ENCODE measurements at places on chromosomes 12 and 14.

DNA sequence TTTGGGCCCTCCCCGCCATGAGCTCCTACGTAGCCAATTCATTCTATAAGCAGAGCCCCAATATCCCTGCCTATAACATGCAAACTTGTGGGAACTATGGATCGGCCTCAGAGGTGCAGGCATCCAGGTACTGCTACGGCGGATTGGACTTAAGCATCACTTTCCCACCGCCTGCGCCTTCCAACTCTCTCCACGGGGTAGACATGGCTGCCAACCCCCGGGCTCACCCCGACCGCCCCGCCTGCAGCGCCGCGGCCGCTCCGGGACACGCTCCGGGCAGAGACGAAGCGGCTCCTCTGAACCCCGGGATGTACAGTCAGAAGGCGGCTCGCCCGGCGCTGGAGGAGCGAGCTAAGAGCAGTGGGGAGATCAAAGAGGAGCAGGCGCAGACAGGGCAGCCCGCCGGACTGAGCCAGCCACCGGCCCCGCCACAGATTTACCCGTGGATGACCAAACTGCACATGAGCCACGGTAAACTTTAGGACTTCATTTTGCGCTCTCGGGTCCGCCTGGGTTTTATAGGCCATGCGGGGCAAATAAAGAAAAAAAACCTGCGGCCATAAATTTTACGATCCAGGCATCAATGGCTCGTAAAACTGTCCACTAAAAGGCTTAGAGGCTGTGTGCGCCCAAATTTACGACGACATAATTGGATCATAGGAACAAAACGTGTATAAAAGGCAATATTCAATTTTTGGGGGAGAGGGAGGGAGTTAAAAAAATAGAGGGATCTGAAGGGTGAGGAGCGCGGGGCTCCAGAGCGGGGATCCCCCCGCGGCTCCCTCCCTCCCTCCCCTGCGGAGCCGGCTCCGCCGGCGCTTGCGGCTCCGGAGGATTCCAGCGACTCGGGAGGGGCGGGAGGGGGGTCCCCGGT is 493 bp downstream of the HOXC5 start:
- no peak for DNase-seq

DNA sequence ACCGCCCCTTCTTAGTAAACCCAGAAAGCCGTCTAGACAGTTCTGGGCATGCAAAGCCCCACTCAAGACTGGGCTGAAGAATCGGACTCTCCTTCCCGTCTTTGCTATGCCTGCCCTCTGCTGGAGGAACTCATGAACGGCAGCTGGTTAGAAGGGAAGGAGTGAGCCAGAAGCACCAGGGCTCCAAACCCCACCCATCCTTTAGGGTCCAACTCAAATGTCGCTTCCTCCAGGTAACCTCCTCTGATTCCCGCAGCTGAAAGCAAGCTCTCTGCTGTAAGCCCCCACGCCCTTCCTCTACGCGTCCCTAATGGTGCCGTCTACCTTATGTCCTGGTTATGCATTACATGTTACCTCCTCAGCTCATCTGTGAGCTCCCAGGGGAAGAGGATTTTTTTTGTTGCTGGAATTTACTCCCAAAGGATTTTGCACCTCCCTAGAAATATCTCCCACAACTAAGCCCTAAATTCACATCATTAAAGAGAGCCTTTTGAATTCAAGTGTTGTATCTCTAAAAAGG is 59.0 kb upstream of the SCN8A start:
- peak; percentile 47 for DNase-seq

DNA sequence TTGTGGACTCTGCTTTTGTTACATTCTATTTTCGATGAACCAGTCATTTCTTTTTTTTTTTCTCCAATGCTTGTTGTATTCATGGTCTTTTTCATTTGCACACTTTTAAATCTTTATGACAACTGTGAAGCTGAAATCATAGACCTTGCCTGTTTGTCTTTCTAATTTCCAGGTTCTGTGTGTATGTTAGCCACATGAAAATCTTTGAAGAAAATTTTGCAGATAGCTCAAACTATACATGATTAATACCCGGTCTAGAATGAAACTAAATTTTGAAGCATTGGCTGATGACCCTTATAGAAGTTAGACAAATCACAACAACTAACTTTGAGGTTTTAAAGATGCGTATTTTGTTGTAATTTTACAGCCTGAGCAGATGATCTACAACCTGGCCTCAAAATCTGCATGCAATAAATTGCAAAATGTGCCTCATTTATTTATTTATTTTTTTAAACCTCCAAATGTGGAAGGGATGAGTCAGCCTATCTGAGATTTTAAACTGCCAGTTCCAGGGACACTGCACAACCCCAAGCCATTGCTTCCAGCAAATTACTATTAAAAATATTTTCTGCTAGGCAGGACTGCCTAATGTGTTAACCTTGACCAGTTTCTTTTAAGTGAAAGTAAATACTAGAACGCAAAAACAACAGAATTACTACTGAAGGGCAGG is 96.3 kb upstream of the NAV3 start:
- no peak for DNase-seq

GRCh38 chr14:47966076-47966810 is 290.8 kb upstream of the MDGA2 start:
- DNase-seq = no peak

DNA sequence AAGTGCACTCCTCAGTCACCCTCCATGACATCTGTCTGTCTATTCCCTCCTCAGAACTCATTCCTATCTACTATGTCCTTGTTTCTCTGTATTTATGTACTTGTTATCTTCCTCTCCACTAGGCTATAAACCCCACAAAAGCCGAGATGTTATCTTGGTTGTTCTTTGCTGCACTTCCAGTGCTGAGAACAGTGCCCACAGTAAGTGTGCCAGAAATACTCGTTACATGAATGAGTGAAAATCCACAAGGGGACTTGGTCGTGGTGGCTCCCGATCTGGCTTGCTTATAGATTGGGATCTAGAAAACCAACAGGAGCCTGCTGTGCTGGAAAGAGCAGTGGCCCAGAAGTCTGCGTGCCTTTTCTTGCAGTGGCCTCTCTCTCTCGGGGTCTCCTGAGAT is 111.9 kb upstream of the PRMT8 start:
- DNase-seq = no peak

DNA sequence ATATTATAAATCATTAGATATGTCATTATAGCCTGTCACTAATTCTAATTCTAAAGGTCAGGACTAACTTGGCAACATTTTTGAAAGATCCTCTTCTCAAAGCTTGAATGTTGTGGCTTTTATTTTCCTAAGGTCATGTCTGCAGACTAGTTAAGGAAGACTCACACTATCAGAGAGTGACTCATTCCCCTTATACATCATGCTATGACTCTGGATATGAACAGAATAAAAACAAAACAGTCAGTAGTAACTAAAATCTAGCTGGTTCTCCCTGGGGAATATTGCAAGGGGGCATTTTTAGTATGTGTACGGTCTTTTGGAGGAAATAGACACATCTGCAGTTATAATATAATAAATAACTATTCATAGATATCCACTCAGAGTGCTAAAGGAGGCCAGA is 170.6 kb downstream of the SLC2A13 start:
- DNase-seq = no peak

GRCh38 chr14:90510159-90510558 is 113.3 kb downstream of the CALM1 start:
- DNase-seq = no peak

- no peak for DNase-seq
These were observed 2.6 kb downstream of the OR8S1 start for GRCh38 chr12:48527891-48528670.

DNA sequence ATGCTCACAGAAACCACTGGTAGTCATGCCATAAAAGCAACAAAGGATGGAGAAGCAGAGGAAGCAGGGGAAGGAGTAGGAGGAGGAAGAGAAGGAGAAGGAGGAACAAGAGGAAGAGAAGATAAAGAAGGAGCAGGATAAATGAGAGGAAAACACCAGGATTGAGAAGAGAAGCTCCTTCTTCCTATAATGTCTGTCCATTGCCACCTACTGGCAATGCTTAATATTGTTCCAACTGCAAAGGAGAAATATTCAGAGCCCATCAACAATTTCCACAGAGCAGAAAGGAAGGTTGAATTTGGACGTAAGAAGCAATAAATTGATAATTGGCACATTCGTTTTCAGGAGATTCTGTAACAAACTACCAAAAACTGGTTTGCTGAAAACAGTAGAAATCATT is 898.4 kb downstream of the SLC16A7 start:
- no peak for DNase-seq

DNA sequence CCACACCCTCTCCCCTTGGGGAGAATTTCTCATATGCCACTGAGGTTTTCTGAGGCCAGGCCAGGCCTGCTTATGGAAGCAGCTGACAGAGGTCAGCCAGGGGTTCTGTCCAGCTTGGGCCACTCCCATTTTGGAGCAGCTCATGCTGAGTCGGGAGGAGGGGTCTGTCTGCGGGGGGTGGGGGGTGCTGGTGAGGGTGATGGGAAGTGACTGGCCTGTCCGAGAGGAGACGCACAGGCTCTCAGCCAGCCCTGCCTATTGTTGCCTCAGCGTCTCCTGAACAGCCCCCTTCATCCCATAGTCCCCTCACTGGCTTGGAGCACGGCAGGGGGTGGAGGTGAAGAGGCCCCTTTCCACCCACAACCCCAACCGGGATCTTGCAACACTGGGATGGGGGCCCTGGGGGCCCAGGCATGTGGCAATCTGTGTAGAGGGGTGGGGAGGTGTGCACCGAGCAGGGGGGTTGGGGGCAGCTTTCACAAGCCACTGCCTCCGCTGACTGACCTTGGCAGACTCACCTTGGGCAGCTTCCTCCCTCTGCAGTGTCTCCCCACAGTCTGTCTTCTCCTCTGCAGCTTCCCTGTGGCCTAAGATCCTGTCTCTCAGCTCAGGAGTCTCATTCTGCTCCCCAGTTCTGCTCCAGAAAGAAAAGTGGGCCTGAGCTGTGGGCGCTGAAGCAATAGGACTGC is 5.5 kb downstream of the CEBPE start:
- DNase-seq = no peak

- DNase-seq = no peak
These were observed 121.0 kb upstream of the EVL start for GRCh38 chr14:99944241-99944651.

GRCh38 chr12:117408161-117408791 is 46.9 kb upstream of the NOS1 start:
- no peak for DNase-seq

GRCh38 chr14:91055016-91055415 is 5.4 kb downstream of the RPS6KA5 start:
- DNase-seq = no peak

DNA sequence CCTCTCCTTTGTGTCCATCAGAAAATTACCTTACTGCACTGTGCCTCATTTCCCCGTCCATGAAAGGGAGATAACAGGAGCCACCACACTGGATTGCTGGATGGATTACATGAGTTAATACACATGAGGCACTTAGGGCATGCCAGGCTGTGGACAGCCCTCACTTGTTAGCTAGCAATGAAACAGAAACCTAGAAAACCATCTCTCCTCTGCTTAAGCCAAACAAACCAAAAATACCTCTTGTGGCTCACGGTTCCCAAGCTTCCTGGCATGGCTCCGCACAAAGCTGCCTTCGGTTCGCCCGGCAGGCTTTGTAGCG is 660 bp upstream of the HCFC2 start:
- no peak for DNase-seq

- no peak for DNase-seq
These were observed 30.7 kb downstream of the CEP290 start for GRCh38 chr12:88111074-88111652.

DNA sequence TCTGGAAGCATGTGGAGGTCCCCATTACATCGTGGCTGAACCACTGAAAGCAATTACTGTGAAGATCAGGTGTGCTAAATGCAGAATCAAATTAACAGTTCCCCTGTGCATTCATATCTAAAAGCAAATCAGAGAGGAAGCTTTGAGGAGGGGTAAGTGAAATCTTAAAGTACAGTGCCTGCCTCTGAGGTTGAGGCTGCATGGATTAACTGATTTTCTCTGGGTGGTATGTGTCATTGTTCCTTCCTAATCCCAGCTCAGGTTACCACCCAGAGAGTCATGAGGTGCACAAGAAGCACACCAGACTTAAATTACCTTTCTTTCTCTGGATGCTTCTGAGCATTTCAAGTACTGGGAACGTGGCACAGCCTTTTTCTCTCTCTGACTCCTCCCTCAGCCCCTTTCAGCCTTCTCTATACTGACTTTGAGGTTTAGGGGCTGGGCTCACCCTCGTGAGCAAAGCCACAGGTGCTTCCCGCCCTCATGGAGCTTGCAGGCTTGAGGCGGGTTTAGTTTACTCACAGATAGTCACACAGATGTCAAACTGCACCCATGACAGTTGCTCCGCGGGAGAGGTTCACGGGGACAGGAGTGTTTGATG is 237.6 kb upstream of the CRY1 start:
- DNase-seq = no peak

GRCh38 chr12:26761775-26762174 is 71.2 kb downstream of the ITPR2 start:
- DNase-seq = no peak

Data from bone marrow (tissue), 2 donors.